Endothelial cell (in vitro differentiated cells): ENCODE measurements at places on chromosomes 16 and 17.

- no peak for DNase-seq
Measured at GRCh38 chr16:87948119-87948545, 3.1 kb upstream of the BANP start.

DNA sequence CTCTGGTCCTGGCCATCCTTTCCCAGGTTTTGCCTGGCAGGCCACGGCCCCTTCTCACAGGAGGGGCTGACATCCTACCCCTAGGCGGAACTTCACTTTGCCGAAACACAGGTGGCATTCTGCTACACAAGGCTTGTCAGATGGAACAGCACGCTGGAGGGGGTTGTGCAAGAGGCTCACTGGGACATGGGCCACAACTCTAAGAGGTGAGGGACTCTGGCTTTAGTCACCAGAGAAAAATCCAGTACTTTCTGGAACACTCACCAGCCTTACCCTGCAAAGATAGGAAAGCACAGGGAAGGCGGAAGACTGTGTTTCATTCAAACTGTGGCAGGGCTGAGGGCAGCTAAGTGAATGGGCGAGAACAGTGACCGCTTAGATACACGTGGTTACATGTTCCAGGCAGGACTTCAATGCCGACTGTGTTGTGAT lies 18.3 kb downstream of the CDC42EP4 start:
- DNase-seq, result no peak

DNA sequence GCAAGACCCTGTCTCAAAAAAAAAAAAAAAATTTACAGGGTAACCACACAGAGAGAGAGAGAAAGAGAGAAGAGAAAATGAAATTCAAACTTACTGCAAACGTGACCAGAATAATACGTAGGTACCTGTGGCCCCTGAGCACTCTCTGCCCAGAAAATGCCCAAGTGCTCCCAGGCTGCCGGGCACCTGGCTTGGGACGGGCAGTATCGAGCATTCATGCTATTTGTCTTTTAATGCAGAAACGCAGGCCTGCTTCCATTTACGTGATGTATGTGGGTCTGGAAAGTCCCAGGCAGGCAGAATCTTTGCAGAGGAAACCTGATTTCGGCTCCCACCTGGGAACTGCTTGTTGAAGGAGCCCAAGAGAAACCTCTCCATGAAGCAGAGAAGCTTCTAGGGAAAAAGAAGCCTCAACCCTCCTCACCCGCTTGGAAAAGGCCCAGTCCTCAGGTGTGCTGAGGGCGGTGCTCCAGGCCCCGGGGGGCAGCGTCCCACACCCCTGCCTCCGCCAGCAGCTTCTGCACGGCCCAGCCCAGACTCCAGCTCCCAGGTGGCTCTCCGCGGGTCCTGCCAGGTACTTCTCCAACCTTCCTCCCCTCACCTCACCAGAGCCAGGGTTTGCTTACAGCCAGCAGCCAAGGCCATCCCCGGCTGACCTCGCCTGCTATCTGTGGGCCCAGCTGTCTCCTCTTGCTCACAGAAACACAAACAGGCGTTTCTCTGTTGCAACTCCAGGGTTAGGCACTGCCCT lies 14.0 kb downstream of the RPH3AL start:
- no peak for DNase-seq

- no peak for DNase-seq
Measured at GRCh38 chr17:77504652-77505155, 363.9 kb downstream of the SEC14L1 start.

DNA sequence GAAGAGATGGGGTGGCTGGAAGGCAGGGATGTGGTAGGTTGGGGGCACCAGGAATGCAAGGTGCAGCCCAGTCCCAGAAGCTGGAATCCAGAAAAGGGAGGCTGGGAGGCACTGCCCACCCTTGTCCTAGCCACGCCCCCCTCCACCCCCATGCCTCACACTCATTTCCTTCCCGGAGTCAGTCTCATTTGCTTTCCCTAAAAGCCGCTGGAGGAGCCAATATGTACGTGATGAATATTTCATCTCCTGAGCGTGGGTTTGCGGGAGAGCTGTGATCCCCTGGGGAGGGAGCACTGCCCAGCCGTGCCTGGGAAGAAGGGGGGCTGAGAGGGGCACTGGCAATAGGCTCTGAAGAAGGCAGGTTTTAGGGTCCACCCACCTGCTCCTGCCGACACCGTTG lies 124.5 kb upstream of the LHX1 start:
- peak; percentile 22 for DNase-seq

- no peak for DNase-seq
Measured at GRCh38 chr16:56350491-56351405, 74.6 kb downstream of the AMFR start.

DNA sequence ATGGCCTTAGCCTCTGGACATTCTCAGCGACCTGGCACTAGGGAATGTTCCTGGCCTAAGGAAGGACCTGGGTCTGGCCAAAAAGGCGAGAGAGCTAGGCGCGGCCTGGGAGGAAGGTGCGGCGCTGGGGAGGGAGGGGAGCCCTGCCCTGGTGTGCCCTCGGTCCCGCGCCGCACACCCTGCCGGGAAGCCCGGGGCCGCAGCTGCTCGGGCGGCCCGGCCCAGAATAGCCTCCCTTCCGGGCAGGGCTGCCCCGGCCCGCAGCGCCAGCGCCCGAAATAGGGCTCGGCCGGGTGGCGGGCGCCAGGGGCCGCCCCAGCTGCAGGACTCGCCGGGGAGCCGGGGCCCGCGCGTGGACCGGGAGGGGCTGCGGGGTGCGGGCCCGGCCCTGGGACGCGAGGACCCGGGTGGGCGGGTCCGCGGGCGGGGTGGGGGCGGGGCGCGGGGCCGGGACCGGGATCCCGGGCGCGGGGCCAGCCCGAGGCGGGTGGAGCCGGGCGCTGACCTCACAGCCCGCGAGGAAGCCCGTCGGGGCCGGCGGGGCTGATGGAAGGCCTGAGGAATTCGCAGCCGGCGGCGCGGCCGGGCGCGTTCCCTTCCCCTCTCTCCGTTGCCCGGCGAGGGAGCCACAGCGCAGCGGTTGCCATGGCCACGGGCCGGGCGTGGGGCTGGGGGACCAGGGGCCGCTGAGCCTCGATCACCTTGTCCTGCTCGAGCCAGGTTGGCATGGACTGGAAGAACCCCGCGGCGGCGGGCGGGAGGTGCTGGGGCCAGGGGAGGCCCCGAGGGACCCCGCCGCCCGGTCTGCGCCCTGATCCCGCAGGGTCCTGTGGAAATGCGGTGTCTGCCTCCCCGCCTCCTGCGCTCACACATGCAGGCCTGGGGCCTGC lies 18.1 kb downstream of the SOCS3 start:
- peak; percentile 76 for DNase-seq

- DNase-seq, result no peak
Measured at GRCh38 chr16:20203272-20203671, 124.0 kb downstream of the GP2 start.

DNA sequence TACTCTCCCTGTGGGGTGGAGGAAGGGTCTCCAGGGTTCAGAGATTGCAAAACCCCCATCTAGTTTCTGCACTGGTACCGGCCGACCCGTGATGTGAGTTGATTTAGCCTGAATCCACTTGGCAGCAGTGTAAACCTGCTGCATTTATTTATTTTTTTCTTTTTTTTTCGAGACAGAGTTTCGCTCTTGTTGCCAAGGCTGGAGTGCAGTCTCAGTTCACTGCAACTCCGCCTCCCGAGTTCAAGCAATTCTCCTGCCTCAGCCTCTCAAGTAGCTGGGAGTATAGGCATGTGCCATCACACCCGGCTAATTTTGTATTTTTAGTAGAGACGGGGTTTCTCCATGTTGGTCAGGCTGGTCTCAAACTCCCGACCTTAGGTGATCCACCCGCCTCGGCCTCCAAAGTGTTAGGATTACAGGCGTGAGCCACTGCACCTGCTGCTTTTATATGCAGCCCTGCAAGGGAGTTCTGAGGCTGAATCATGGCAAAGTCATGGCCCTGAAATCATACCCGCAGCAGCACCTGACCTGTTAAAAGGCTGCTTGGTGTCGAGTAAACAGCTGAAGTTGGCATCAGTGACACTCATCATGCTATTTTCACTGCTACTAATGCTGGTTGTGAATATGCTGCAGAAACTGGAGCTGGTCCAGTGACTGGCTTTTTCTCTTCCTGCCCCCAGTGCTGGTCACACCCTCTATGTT lies 21.4 kb downstream of the DEXI start:
- DNase-seq, result no peak

DNA sequence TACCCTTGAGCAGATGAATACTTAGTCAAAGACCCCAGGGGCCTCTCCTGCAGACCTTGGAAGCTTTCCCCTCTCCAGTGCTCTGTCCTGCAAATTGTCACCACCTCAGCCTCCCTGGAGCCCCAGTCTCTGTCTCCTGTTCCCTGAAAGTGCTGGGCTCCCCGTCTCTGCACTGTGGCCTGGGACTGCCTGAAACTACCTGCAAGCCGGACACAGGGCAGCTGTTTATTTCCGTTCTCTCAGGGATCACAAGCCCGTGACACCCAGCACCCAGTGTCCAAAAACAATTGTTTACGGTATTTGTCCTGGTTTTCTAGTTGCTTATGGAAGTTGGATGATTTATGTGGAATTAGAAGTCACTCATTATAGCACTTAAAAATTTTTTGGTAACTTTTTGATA lies 81.6 kb upstream of the CHMP6 start:
- no peak for DNase-seq

DNA sequence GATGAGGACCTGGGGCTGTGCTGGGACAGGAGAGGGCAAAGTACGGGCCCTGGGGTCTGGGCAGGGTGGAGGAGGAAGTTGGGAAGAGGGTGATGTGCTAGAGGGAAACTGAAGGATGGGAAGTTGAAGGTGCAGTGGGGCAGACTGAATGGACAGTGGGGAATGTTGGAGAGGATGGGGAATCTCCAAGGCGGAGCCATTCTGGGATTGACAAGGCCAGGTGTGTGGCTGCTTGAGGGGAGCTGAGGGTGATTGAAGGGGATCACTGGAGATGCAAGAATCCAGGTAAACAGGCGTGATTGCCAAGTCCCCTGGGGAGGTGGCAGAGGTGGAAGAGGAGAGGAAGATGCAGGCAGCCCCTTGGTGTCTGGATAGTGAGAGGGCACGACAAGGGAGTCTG lies 8.5 kb upstream of the HSD3B7 start:
- no peak for DNase-seq

GRCh38 chr17:66115246-66115645 lies 76.7 kb downstream of the CEP112 start:
- DNase-seq, result no peak

DNA sequence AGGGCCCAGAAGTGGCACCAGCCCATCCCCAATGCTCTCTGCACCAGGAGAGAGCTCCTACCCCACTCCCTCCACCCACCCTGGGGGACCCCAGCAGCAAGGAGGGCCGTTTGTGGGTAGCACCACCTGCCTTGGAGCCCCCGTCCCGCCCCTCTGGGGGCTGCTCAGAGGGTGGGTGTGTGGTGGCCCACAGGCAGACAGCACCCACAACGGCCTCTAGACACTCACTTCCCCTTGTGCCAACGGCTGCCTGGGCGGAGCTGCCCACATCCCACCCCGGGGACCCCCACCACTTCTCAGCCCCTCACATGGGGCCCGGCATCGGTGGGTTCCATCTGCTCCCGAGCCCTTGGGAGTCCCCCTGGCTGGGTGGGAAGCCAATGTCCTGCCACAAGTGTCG lies 33.3 kb downstream of the BAHCC1 start:
- DNase-seq, result no peak

DNA sequence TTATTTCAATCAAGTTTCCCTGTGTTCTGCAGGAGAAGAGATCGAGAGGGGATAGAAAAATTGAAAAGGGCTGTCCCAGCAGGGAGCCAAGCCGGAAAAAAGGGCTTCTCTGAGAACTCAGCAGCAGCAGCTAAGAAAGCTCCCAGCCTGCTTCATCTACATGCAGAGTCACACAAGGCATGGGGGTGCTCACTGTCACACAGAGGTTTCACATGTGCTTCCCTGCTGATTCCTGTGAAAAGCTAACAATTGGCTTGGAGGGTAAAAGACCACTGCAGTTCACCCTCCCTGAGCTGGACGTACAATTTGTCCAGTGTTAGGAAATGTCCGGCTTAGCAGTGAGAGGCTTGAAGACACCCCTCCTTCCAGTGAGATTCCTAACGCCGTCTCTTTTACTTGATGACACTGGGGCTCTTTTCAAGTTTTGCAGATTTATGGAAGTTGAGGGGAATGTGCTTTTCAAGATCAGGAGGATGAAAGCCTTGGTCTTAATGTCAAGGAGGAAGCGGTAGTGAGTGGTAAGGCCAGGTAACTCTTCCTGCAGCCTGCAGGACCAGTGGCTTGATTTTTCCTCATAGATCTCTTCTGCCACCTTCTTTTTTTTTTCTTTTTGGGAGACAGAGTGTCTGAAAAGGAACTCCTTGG lies 85.6 kb downstream of the WNT3 start:
- DNase-seq, result no peak

DNA sequence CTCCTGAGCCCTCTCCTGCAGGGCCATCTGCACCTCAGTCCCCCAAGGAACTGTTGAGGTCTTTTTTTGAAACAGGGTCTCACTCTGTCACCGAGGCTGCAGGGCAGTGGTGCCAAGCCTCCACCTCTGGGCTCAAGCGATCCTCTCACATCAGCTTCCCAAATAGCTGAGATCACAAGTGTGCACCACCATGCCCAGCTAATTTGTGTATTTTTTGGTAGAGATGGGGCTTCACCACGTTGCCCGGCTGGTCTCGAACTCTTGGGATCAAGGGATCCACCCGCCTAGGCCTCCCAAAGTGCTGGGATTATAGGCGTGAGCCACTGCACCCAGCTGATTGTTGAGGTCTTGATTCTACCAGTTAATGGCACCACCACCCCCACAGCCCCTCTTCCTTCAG lies 27.9 kb upstream of the ENDOV start:
- DNase-seq, result no peak

- DNase-seq, result peak; percentile 52
Measured at GRCh38 chr17:19317359-19318095, 45.0 kb downstream of the B9D1 start.

DNA sequence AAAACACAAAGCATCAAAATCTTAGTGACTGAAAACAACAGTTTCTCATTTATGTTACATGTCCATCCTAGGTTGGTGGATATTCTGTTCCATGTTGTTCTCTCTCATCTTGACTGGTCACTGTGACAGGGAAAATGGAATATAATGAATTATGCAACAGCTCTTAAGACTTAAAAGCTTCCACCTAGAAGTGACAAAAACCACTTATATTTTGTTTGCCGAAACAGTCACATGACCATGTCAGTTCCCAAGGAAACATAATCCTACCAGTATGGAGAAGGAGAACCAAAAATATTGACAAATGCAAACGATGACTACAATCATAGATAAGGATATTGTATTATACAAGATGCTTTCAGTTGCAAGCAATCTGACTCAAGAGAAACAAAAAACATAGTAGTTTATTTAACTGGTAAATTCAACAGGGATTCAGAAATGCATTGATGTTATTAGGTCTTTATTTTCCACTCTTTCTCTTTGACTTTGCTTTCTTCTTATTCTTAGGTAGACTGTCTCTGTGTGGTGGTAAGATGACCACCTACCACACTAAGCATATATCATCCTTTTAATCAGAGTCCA lies 103.8 kb downstream of the SSH2 start:
- no peak for DNase-seq

DNA sequence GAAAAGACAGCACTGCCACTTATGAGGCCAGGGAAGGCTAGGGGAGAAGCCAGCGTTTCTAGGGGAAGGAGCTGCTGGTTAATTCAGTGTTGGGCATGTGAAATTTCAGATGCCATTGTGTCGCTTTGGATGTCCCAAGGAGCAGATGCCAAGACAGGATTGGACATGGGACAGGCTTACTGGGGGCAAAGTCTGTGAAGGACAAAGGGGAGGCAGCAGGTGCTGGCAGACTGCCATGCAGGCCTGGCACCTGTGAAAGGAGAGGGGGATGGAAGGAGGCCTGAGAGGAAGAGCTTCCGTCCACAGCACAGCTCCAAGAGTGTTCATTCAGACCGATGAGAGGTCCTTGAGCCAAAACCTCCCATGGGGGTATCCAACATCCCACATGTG lies 255.5 kb upstream of the RPL38 start:
- DNase-seq, result no peak
